Nucleus accumbens (tissue), 56 donors: ENCODE measurements at places on chromosomes 3 and 15.

GRCh38 chr3:86986671-86987420, 4.1 kb downstream of the VGLL3 start:
- no peak for DNase-seq

DNA sequence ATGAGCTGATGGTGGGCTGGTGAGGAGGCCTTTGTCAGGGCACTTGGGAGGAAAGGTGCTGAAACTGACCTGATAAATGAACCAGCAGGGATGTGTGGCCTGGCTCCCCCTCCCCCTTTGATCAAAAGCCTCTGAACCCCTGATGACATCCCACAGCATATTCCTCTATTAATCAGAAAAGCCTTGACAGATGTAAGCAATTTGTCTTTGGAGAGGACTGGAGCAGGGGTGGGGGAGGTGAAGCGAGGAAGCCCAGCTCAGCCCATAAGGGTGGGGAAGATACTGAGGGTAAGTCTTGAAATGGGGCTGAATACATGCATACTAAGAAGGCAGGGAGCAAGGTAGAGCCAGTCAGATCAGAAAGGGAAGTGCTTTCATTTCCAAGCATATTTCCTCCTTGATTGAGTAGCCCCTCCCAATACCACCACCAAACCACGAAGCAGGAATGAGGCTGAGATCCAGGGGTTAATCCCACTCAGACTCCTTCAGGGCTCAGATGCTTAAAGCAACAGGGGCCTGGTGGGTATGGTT, 34.7 kb upstream of the MRPS22 start:
- no peak for DNase-seq

- no peak for DNase-seq
Observed at GRCh38 chr3:190721330-190721729, 141.2 kb downstream of the GMNC start.

- no peak for DNase-seq
Observed at GRCh38 chr15:93709708-93710107, 521.7 kb upstream of the MCTP2 start.

GRCh38 chr3:25265284-25265683, 162.8 kb upstream of the RARB start:
- no peak for DNase-seq
